ENCODE measurements at places on chromosomes 5 and 9.

GRCh38 chr5:116524966-116525365, 49.7 kb downstream of the SEMA6A start:
- no peak for DNase-seq

- DNase-seq, result no peak
Observed at GRCh38 chr5:173745123-173745522, 128.7 kb upstream of the BOD1 start.

DNA sequence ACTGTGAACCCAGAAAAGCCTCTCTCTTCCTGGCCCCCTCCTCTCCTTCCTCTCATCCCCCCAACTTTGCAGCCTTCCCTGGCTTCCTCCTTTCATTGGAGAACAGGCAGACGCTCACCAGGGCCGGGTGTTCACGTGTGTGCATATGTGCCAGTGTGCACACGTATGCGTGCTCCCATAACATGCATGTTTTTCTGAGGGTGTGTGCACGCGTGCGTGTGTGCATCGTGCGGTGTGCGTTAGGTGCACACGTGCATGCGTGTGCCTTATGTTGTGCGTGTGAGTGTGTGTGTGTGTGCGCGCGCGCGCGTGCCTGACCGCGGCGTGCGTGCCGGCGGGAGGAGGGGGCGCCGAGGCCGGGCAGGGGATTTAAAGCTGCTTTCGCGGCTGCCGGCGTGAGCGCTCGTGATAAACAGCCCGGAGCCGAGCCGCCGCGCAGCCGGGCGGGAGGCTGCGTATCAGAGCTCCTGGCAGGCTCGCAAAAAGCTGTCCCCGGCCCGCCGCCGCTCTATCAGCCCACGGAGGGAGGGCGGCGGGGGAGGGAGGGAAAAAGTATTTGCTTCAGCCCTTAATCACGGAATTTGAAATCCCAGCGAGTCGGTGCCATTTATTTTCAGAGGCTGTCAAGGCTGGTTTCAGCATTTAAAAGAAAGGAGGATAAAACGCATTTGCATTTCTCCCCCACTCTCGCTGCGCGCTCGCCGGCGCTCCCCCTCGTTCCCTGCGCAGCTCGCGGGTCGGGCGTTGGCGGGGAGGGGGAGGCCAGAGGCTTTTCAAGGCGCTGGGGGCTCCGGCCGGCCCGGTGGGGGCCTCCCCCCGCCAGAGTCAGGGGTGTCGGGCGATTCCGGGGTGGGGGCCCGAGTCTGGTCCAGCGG, 183.9 kb downstream of the C9orf50 start:
- DNase-seq, result no peak

GRCh38 chr5:35884191-35884769, 27.6 kb downstream of the IL7R start:
- no peak for DNase-seq

GRCh38 chr5:100697970-100698369, 162.8 kb downstream of the FAM174A start:
- DNase-seq, result no peak

GRCh38 chr5:87765009-87765408, 352.3 kb upstream of the CCNH start:
- DNase-seq, result no peak

DNA sequence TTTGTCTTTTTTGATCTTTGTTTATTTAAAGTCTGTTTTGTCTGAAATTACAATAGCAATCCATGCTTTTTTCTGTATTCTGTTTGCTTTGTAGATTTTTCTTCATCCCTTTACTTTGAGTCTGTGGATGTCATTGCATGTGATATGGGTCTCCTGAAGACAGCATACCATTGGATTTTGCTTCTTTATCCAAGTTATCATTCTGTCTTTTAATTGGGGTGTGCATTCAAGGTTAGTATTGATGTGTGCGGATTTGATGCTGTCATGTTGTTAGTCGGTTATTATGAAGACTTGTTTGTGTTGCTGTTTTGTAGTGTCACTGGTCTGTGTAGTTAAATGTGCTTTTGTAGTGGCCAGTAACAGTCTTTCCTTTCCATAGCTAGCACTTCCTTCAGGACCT, 23.0 kb downstream of the POLK start:
- no peak for DNase-seq

- DNase-seq, result no peak
Observed at GRCh38 chr5:2299388-2300220, 416.9 kb upstream of the IRX4 start.

- DNase-seq, result no peak
Observed at GRCh38 chr5:44665101-44665701, 143.5 kb upstream of the MRPS30 start.

DNA sequence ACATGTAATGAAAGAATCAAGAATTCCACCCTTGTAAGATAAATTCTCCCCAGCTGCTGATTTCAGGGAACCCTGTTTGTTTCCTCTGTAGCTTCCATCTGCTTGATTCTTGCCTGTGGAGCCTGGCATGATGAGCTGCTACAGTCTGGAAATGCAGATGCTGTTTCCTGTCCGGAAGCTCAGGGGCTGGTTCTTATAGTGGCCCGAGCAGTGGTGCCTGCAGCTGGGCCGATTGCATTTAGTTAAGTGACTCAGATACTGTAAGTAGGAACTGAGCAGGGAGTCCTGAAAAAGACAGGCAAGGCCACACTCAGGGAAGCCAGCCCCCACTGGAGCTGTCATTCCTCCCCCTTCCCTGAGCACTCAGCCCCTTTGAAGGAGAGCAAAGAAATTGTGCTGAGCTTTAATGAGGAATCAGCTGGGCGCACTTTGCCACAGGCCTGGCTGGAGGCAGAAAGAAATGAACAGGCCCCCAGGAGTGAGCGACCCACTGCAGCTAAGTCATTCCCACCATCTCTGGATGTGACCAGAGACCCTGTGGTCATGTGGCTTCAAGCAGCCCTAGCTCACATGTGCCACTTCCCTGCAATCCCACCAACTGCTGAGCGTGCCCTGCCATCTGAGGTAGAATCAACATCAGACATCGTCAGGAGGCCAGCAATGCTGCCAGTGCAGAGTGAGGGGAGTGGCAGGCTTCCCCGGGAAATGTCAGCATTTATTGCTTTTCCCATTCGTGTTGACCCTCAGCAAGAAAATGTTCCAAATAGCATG, 206.0 kb upstream of the WWC1 start:
- DNase-seq, result no peak

GRCh38 chr9:131733541-131734061, 6.3 kb downstream of the RAPGEF1 start:
- DNase-seq, result peak; percentile 65

- DNase-seq, result no peak
Observed at GRCh38 chr5:124951661-124952060, 205.2 kb upstream of the ZNF608 start.

DNA sequence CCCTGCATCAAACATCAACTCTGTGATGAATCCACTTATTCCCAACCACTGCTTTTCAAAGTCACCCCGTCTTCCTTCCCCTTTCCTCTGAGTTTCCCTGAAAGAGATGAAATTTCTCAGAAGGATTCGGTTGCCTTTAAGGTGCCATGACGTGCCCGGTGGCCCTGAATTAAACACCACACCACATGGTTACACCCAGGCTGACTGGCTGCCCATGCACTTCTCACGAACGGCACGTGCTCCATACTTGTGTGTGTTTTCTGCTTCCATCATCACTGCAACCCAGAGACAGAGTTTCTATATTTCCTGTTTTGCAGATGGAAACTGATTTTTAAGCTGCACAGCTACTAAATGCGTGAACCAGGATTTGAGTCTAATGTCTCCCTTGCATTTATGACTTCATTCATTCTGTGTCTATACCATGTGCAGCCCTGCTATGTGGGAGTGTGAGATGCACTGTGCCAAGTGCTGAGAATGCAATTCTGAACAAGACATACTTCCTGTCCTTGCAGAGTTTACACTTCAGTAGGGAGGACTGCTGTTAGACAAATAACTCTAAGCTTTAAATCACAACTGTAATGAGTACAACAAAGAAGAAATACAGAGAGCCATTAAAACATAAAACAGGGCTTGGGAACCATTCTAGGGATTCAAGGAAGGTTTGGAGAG, 162.9 kb downstream of the NXNL2 start:
- DNase-seq, result no peak

DNA sequence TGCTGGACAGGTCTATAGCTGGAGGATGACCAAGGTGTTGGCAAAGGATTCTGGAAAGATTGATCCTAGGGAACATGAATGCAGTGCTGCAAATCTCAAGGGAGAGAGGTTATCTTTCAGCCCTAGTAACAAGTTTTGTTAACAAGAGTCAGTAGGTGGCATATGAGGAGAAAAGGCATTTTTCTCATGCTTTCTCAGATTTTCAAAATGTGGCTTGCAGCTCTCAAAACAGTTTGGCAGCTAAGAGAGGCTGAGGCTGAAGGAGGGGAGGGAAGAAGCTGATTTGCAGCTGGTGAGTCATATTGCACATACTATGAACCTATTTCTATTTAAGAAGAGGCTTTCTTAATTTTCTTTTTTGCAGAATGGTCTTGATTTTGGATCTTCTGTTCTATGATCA, 64.3 kb upstream of the PCA3 start:
- DNase-seq, result no peak

DNA sequence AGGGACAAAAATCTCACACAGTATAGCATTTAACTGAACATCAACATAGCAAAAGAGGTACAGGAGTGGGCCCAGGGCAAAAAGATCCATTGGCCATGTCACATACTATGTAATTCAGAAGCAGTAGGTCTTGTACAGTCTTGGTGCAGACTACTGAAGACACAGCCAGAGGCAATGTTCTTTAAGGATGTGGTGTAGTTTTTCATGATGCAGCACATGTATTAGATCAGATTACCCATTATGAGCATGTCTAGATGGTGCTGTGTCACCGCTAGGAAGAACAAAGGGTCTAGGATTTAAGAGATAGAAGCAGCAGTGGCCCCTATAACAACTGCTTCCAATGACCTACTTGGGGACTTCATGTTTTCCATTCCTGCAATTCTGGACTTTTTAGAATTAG, 610.4 kb upstream of the MEF2C start:
- DNase-seq, result no peak

GRCh38 chr9:14097215-14097614, 216.7 kb downstream of the NFIB start:
- DNase-seq, result no peak

- no peak for DNase-seq
Observed at GRCh38 chr9:136160381-136160841, 41.7 kb upstream of the TMEM250 start.

- no peak for DNase-seq
Observed at GRCh38 chr9:81430727-81431126, 258.6 kb downstream of the TLE1 start.

DNA sequence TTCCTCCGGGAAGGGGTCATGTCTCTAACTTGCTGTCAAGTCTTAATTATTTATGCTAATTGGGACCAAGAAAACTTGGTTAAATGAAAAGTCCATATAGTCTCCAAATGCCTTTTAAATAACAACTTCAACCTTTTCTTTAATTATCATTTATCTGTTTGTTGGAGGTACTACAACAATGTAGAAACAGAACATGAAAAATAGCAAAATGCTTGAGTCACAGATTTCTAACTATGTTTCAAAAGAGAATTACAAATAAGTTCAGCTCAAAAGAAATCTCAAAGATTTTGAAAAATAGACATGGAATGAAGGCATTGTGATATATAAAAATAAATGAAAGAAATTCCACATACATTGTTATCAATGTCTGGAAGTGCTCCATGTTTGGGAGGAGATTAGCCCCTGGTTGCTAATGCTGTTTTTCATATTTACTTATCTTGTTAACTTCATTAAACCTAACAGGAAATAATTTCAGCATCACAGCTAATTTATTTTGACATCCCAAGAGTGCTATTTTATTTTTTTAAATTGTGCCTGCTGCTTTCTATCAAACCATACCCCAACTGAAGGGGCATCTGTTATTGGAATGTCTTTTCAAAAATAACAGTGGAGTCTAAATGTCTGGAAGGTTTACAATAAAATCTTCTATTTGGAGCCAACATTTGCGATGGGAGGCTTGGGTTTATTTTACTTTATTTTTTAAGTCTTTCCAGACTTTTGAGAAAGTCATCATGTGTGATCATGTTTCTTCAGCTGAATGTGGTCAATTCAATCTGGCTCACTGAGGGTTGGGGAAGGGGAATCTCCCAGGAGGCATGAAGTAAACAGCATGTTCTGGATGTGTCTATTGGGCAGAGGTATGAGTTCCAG, 53.1 kb upstream of the ANKRD55 start:
- DNase-seq, result no peak

DNA sequence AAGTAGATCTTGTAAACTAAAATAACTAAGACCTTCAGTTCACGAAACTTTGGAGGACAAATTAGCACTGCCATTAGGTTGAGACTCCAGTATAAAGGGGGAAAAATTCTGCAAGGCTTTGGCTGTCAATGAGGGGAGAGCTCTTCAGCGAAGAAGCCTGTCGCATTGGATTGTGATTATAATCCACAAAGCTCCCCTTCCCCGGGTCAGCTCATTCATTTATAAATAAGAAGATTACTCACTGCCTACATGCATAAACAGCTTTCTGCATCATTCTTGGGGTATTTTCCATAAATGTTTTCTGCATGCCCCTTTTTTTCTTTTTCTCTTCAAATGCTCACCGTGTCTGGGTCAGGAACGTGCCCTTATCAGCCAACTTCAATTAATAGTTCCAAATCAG, 196.7 kb downstream of the EBF1 start:
- no peak for DNase-seq

DNA sequence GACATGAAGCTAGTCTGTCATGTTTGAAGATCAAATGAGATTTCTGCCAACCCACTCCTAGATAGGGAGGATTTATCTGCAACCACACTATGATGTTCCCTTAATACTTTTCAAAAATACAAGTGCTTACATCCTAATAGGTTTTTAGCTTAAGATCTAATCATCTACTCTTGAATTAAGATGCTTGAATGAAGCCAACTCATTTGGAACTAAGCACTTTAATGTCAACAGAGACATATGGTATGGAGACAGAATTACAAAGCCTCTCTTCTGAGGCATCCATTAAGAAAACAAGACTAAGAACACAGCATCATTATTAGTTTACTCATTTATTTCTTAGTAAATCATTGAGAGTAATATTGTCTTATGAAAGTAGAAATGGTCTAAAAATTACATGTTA, 139.3 kb upstream of the NFIB start:
- DNase-seq, result no peak

DNA sequence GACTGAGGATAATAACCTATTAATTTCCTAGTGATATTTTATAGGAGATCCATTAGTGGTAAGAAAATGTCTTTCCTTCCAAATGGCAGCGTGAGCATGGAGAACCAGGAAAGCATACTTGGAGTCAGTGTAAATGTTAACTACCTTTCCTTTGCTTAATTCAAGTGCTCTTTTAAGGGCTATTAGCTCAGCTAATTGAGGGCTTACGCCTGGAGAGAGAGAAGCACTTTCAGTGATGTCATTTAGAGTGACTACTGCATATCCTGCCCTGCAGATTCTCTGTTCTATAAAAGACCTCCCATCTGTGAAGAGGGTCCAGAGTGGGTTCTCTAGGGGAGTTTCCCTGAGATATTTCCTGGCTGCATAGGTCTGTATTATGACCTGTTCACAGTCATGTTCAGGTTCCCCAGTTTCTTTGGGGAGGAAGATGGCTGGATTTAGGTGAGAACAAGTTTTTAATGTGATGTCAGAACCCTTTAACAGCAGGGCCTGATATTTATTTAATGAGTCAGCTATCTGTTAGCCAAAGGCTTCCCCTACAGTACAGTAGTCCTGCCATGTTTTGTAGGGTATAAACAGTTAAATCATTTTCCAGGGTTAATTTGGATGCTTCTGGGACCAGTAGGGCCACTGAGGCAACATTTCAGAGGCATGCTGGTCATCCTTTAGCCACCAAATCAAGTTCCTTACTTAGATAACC, 89.6 kb downstream of the TRIM36 start:
- no peak for DNase-seq
